ENCODE measurements at places on chromosomes 2 and 18. TPM values are rescaled to one million over a fixed set of nuclear protein-coding genes. Genes with fewer than 3 reads are reported as not detected.

The POTEJ gene
- not detected for total RNA-seq

The FRZB gene
- total RNA-seq: 0.07 TPM

The G6PC2 gene
- not detected for total RNA-seq

The GPAT2 gene
- 1.7 TPM for total RNA-seq

The TMEM163 gene
- 0.65 TPM for total RNA-seq

The SLC38A11 gene
- not detected for total RNA-seq

The SPP2 gene
- not detected for total RNA-seq

The TMEM200C gene
- 0.92 TPM for total RNA-seq

The KIF1A gene
- total RNA-seq: 69.2 TPM

The MROH2A gene
- total RNA-seq: not detected

The TLX2 gene
- total RNA-seq: not detected

The CSRNP3 gene
- 1.6 TPM for total RNA-seq

The HOXD8 gene
- total RNA-seq: 26.5 TPM

The DSG3 gene
- total RNA-seq: not detected

The TPO gene
- not detected for total RNA-seq

The CYTIP gene
- 1.3 TPM for total RNA-seq

The AOX1 gene
- 16.8 TPM for total RNA-seq

The POTEF gene
- total RNA-seq: not detected

The CCL20 gene
- total RNA-seq: 1.2 TPM

The EPB41L3 gene
- total RNA-seq: 79.6 TPM

The GPD2 gene
- 30.6 TPM for total RNA-seq

The TTC31 gene
- total RNA-seq: 13.5 TPM

Measured in epithelial cell of proximal tubule (primary cell).